ENCODE measurements at places on chromosomes 13 and 19.

- no peak for DNase-seq
Measured at GRCh38 chr19:7691497-7691896, 10.4 kb downstream of the FCER2 start.

DNA sequence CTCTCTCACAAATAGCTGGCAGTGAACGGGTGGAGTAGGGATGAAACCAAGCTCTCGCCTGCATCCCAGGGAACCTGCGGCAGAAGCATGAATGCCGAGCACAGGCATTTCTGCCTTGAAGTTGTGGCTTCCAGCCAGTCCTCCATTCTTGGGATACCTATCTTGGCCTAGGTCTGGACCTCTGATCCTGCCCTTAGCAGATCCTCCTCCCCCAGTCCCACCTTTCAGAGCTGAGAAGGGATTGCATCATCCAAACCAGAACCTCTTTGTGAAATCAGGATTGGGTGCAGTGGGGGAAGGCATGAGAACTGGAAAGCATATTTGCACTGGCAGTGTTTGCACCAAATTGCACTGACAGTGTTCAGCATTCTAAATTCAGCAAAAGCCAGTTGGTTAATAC lies 5.8 kb downstream of the ZNF780A start:
- DNase-seq, result no peak

DNA sequence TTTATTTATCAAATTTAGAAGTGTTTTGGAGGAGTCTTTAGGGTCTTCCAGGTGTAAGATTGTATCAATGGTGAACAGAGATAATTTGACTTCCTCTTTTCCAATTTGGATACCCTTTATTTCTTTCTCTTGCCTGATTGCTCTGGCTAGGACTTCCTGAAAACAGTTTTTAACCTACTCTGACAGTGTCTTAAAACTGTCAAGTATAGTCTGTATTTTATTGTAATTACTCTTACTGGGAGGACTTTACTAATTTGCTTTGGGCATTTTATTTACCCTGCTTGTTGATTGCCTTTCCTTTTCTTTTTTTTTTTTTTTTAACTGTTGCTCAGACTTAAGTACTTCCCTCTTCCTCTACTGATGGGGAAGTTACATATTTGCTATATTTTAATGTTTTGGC lies 81.3 kb downstream of the URI1 start:
- no peak for DNase-seq

GRCh38 chr13:36531746-36532486 lies 99.6 kb downstream of the CCNA1 start:
- DNase-seq, result no peak

DNA sequence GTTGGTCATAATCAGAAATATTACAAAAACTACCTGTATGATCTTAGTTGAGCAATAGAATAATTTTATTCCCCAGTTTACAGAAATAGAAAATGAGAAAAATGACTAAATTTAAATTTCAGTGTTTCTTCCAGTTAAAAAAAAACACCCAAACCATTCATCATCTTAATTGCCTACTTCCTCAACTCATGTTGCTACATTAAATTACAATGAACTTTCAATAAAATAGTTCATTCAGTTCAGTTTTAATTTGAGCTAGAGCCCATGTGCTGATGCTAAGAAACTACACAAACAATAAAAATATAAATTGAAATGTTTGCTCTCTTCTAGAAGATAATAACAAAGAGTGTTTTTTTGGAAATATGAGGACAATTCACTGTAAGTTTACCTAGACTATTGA lies 820.4 kb downstream of the SLITRK6 start:
- no peak for DNase-seq

- DNase-seq, result peak; percentile 44
Measured at GRCh38 chr19:41321600-41322270, 11.8 kb downstream of the CCDC97 start.

DNA sequence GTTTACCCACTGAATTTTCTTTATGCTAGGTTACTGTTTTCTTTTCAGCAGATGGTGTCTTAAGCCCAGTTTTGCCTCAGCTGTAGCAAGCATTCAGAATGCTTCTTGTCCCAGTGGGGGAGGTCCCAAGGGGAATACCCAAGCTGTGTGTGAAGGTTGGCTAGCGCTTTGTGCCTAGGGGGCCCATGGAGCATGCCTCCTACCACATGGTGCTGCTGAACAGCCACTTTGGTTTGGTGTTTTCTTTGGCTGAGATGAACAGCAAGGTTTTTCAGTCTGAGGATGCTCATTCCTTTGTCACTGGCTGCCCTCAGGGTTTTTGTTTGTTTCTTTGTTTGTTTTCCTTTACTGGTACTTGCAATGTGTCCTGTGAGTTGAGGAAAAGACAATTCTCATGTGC lies 99.0 kb downstream of the PCDH20 start:
- no peak for DNase-seq

DNA sequence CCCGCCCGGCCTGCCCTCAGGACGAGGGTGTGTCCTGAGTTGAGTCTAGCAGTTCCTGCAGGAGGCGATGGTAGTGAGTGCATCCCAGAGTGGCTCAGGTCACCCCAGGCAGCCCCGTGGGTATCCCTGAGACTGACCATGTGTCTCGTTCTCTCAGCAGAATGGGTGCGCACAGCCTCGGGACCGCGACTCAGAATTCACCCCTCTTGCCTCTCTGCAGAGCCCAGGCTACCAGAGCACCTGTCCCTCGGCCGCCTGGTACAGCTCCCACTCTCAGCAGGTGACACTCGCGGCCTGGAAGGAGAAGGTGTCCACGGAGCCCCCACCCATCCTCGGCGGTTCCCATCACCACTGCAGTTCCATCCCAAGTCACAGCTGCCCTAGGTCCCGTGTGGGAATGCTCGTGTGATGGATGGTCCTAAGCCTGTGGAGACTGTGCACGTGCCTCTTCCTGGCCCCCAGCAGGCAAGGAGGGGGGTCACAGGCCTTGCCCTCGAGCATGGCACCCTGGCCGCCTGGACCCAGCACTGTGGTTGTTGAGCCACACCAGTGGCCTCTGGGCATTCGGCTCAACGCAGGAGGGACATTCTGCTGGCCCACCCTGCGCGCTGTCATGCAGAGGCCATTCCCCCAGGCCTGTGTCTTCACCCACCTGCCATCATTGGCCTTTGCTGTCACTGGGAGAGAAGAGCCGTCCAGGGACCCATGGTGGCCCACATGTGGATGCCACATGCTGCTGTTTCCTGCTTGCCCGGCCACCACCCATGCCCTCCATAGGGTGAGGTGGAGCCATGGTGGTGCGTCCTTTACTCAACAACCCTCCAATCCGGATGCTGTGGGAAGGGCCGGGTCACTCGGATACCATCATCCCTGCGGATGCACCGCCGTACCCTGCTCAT lies 87.1 kb upstream of the MCF2L start:
- no peak for DNase-seq

DNA sequence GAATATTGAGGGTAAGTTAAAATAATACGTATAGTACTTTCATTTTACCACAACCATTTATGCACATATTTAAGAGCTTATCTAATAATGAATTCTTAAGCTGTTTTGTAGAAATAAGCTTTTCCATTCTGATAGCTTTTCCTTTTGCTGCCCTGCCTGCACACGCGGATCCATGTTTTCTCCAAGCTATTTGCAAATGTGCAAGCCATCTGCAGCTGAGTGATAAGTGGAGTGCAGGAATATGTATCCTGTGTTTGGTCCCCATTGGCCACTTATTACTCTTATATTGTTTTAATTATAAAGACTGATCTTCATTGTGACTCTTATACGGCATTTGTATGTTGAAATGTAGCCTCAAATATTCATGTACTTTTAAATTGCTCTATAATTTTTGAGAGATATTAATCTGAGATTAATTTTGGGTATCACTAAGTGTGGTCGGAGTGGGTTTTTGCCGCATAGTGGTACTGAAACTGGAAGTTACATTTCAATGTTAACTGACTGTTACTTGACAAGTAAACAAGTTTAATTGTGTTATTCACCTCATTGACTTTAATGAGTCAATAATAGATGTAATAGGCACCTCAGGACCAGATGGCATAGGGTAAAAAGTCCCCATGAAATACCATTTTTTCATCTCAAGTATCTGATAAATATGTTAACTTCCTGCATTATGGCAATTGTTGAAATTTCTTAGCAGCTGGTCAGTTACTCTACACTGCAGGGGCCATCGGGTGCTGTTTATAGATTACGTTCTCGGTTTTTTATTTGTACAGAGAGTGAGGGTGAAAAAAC lies 1567.4 kb downstream of the EFNB2 start:
- no peak for DNase-seq

DNA sequence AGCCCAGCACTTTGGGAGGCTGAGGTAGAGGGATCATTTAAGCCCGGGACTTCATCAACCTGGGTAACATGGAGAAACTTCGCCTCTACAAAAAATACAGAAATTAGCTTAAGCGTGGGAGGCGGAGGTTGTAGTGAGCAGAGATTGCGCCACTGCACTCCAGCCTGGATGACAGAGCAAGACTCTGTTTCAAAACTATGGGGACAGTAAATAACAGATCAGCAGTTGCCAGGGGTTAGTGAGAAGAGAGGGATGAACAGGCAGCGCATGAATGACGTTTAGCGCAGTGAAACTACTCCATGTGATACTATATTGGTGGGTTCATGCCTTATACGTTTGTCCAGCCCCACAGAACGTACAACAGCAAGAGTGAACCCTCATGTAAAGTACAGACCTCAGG lies 7.1 kb upstream of the ICAM3 start:
- no peak for DNase-seq
